A172 (cell line): ENCODE measurements at places on chromosomes 16 and 17. TPM values are rescaled to one million over a fixed set of nuclear protein-coding genes. Genes with fewer than 3 reads are reported as not detected.

WFDC1 gene
- not detected in 2 replicates for total RNA-seq

SLC43A2 gene
- total RNA-seq = 6.5 and 8.0 TPM in 2 replicates

APOBR gene
- total RNA-seq = not detected in 2 replicates

ARL5C gene
- total RNA-seq = not detected in 2 replicates

RIPOR1 gene
- 21.6 and 31.6 TPM in 2 replicates for total RNA-seq

SPN gene
- 12.6 and 15.7 TPM in 2 replicates for total RNA-seq

GAS2L2 gene
- total RNA-seq = not detected in 2 replicates

SLC5A11 gene
- 0.05 TPM in 1 of 2 replicates, not detected in the other for total RNA-seq

DNA sequence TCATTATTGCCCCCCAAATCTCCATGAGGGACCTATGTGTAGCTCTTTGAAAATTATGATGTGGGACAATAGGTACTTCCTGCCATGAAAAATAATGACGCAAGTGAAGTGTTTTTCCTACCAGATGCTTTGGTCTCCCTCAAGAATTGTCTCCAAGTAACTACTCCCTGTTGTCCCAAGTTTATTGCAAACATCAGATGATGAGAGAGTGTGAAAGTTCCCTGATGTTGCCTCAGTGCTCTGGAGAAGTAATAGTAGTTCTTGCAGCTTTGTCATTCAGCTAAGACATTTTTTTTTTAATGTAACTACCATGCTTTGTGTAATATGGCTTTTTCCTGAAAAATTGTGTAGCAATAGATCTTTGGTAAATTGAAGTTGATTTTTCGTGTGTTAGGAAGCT is 20.1 kb downstream of the LPCAT2 start:
- DNase-seq = no peak

GRCh38 chr17:3032258-3033247 is 30.9 kb downstream of the OR1D5 start:
- DNase-seq = no peak

GRCh38 chr16:8950580-8951077 is 13.1 kb downstream of the USP7 start:
- no peak for DNase-seq

DNA sequence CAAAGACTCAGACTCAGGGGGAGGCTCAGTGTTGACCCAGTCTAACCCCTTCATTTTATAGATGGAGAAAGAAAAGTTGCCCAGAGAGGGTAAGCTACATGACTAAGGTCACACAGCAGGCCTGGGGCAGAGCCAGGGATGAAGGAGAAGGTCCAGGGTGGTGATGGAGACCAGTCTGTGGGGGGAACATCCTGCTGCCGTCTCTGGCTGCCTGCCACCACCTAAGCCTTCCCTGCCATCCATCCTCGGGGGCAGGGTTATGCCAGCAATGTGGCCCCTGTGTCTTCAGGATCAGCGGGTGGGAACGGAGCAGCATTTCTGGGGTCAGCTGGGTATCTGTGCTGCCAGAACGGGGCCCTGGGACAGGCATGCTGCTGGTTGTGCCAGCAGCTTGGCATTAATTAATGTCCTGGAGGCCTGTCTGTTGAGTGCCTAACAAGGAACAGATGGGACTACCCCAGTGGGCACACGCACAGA is 5.5 kb downstream of the DOK4 start:
- no peak for DNase-seq

GRCh38 chr17:61837175-61838051 is 25.9 kb downstream of the BRIP1 start:
- peak; percentile 62 for DNase-seq

- no peak for DNase-seq
Measured at GRCh38 chr16:53372992-53373871, 61.0 kb upstream of the RBL2 start.

DNA sequence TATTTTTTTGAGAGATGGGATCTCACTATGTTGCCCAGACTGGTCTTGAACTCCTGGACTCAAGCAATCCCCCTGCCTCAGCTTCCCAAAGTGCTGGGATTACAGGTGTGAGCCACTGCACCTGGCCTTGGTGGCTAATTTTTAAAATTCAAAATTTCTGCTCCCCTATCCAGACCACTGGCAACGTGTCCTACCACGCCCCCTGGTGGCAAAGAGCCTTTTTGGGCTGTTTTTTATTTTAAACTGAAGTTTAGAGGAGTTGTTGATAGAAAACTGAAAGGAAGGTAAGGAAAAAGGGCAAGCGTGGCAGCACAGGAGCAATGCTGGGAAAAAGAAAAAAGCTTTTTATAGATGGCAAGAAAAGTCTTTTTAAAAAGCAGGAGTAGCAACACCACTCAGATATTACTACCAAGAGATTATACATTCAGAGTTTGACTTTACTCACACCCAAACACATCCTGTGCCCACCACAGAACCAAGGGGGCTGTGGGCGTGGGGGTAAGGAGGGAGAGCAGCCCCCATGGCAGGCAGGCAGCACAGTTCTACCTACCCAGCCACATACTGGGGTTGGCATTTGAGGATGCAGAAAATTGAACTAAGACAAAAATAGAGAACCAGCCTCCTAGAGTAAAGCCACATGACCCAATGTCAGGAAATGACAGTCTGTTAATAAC is 4.2 kb upstream of the MXRA7 start:
- peak; percentile 52 for DNase-seq

GRCh38 chr17:56985371-56986162 is 7.6 kb downstream of the SCPEP1 start:
- no peak for DNase-seq

GRCh38 chr16:73432850-73433730 is 385.2 kb upstream of the ZFHX3 start:
- DNase-seq = no peak

DNA sequence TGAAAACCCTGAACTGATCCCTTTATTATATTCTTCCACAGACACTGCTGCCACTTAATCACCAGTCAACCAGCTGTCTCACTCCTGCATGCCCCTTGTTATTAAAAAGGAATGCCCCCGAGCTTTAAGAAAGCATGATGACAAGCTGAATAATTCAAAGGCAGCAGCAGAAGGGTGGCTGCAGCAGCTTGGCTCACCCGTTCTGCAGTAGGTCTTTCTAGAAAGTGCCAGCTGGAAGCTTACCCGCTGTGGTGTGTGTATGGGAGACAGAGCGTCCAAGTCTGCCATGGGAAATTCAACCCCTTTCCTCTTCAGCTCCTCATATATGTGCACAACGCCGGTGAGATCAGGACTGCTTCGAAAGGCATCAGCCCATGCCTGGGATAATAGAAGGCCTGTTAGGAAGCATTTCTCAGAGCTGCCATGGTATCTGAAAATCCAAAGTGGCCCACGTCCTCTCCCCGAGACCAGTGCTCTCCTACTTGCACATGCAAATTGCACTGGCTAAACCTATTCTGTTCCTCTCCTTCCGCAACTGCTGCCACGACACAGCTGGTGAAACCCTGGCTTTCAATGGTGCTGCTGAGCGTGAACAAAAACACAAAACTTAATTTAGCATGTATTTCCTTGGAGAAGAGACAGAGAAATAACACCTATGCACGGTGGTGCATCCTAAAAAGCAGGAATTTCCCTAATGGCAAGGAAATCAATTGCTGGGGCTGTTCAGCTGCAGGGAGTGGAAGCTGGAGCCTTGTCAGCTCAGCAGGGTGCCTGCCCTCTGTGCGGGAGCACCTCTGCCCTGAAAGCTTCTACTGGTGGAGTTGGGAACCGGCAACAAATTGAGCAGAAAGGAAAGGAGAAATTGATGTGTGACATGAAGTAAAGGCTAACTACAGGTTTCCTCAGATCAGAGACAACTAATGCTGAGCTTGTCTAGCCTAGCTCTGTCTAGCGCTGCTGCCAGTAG is 47.9 kb upstream of the SREBF1 start:
- no peak for DNase-seq

DNA sequence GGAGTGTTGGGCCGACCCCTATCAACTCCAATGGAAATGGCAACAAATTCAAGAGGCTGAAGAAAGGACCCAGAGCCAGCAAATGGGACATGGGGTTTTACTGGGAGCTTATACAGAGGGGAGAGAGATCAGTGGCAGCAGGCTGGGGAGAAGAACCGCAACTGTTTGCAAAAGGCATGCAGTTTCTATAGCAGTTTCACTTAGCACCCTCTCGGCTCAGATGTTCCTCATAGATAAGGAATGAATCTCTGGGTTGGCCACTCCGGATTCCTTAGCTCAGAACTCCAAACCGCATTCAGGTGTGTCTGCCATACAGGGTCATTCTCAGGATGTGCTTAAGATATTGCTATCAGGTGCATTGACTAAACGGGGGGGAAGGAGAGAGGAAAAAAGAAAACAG is 71.1 kb upstream of the RPL38 start:
- no peak for DNase-seq

- DNase-seq = no peak
Measured at GRCh38 chr17:76992891-76993290, 124.7 kb downstream of the MGAT5B start.

- DNase-seq = no peak
Measured at GRCh38 chr17:37300683-37301082, 75.1 kb upstream of the C17orf78 start.

- no peak for DNase-seq
Measured at GRCh38 chr17:51087072-51087757, 33.5 kb downstream of the SPAG9 start.

DNA sequence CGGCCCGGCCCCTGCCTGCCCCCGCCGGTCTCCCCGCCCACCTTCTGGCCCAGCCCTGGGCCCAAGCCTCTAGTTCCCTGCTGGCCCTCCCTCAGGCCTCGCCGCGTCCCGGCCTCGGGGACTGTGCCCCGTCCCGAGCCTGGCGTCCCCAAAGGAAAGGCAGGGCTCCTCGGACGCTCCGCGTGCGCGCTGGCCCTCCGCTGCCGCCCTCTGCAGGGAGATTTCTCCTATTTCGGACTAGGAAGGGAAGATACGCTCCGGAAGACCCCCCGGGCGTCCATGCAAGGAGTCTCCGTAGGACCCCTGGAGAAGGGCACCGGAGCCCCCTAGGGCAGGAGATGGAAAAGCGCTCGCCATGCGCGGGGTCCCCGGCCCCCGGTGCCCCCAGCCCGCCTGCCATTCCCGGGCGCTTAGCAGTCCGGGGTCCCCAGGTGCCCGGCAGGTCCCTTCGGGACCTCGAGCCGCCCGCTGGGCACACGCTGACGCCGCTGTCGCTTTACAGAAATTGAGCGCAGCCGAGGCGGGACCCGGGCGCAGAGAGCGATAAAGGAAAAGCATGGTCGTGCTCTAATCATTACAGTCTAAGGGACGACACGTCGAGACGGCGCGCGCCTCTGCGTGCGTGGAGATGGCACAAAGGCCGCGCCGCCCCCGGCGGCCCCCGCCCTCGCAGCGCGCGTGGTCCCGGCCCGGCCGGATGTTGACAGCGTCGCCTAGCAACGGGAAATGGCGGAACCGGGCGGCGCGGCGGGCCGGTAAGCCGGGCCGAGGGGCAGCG is at the start of gene CCDC40:
Gene CCDC40 (plus strand): TSS at position 706 of the 778 bp plus-strand sequence. CDS start 21 bp downstream, at position 727.
- DNase-seq = peak; percentile 41

GRCh38 chr16:87172632-87173031 is 144.6 kb downstream of the C16orf95 start:
- no peak for DNase-seq

DNA sequence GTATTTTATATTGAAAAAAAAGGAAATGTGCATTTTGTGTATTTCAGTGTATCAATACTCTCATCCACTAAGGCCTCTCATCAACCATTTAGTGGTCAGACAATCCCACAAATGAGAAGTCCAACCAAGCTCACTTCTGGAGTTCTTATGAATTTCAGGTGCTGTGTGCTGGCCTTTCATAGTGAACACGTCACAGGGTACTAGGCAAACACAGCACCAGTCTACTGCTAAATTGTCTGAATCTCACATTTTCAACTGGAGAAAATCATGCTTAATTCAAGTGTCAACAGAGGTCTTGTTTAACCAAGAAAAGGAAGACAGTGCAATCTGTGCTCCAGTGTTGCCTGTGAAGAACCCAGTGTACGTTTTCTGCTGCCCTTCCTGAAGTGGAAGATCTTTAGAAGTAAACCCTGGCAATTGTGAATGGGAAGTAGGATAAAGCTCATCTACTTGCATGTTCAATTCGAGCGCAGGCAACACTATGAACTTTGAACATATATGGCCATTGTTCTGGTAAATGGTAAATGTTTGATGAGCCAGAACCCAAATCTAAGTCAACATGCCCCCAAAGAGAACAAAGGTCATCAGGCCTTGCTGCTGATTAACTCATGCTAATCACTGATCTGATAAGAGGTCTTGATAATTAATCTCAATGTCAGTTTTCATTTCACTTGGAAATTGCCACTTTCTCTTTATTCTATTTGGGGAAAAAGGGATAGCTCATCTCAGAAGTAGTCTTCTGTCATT is 439.2 kb upstream of the SOX9 start:
- DNase-seq = no peak

GRCh38 chr17:7215136-7215638 is 4.4 kb downstream of the DLG4 start:
- no peak for DNase-seq

DNA sequence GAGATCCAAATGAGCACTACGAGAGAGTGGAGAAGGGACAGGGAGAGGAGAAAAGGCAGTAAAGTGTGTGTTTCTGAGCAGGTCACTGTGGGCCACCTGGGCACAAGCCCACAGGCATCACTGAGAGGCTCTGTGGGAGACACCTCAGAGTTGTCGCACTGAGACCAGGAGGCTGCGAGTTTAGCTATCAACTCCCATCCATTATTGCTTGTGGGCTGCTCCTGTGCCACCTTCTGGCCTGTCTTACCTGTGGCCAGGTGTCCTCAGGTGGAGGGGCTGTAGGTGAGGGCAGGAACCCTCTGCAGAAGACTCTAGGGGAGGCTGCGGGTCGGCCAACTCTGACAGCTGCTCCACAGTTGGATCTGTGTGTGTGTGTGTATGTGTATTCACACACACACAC is 2.5 kb upstream of the PRR29 start:
- no peak for DNase-seq
